ENCODE measurements at places on chromosomes 2 and 18.

DNA sequence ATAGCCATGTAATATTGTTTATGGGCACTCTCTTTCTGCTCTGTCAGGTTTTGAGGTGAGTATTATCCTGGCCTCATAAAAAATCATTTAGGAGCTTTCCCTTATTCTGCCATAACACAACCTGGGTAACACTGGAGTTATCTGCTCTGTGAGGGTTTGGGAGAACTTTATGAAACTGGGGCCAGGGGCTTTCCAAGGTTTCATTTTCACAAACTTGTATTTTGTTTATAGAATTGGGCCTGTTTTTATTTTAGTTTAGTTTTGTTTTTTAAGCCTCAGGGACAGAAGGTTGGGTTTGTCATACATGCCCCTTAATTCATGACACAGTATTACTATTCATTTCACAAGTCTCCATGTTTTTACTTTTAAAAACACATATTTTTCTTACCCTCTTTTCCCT lies 83.5 kb downstream of the IRS1 start:
- no peak for DNase-seq

GRCh38 chr2:35591886-35592285 lies 763.7 kb upstream of the CRIM1 start:
- DNase-seq = no peak

- DNase-seq = no peak
These were observed 84.8 kb downstream of the VRK2 start for GRCh38 chr2:58131191-58132011.

- no peak for DNase-seq
These were observed 13.0 kb downstream of the DTNA start for GRCh38 chr18:34723143-34723542.

DNA sequence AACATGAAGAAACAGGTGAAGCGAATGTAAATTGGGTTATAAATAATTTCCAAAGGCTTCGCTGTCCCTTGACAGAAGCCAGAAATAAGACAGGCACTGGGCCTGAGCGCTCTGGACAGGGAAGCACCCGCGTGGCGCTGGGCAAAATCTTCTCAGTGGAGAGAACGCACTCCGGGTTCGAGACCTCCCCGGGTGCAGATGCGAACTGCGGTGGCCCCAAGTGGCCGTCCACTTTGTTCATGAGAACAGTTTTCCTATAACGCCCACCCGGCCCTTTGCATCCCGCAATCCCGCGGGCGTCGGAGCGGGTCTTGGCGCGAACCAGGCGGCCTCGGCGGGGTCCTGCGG lies 651 bp upstream of the DPYSL5 start:
- no peak for DNase-seq

GRCh38 chr2:15936277-15937104 lies 3.9 kb upstream of the MYCN start:
- no peak for DNase-seq

DNA sequence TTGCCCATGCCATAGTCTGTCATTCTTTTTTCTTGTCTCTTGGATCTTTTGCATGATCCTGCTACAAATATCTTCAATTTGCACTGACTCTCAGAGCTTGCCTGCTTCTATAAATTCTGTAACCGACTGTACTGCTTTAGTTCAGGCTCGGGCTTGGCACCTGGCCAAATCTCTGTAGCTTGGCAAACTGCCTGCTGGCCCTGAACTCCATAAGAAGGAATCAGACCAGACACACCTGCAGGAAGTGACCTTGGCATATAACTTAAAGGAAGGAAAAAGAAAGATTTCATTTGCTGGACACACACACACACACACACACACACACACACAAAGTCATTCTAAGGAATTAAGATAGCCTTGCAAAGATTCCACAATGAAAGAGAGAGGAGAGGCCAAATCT lies 291.2 kb upstream of the DDX18 start:
- no peak for DNase-seq

GRCh38 chr2:221103930-221104329 lies 468.2 kb downstream of the EPHA4 start:
- DNase-seq = no peak

All from stimulated activated CD4-positive, alpha-beta T cell treated with anti-CD3 and anti-CD28 coated beads, Interleukin-15, amount 100 ng/mL, for 1 hour (primary cell).